Cortex of kidney (tissue), 1 donor: ENCODE measurements at places on chromosomes 1 and 21.

DNA sequence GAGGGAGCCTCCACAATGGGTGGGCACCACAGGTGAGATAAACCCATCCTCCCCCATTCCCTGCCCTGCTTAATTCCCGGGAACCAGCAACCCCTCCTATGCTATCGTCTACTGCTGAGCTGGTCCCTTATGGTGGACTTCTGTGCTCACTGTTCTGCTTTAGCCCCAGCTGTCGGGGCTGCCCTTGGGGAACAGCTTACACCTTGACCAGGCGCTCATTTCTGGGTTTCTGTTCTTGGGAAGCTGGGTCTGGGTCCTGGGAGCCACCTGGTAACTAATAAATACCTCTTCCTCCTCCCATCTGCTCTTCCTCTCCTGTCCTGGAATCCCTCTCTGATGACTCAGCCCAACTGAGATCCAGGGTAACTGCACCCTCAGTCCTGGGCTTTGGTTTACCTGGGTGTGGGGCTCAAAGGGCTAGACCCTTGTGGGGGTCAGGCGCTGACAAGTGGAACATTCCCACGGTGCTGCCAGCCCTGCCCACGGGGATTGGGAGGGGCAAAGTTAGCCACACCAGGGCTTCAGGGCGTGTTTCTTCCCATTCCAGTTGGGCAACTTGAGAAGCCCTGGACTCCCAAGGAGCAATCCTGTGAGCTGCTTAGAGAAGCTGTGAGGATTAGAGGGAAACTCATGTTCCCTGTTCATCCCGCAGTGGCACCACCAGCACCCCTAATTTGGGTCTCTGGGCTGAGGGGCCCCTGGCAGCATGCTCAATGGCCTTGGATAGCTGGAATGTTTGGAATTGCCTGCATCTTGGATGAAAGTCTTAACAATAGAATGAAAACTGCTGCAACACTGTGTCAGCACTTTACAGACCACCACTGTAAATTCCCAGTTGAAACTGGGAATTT, 1.6 kb downstream of the PCAT6 start:
- DNase-seq: no peak

- no peak for DNase-seq
Observed at GRCh38 chr1:211013346-211014240, 120.4 kb downstream of the KCNH1 start.

DNA sequence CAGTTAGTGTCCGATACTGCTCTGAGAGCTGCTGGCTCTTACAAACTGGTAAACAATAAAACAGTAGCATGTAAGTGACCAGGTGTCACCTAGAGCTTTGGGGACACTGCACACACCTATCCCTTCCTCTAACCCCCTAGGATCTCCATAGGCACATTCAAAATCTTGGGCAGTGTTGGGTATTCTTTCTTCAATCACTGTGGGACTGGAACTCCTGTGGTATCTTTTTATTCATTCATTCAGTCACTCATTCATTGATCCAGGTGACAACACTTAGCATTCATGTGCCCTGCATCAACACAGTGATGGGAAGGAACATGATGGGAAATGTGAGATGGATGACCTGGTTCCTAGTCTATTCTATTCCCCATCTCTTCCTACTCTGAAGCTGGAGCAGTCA, 73.9 kb downstream of the HHAT start:
- DNase-seq: no peak

DNA sequence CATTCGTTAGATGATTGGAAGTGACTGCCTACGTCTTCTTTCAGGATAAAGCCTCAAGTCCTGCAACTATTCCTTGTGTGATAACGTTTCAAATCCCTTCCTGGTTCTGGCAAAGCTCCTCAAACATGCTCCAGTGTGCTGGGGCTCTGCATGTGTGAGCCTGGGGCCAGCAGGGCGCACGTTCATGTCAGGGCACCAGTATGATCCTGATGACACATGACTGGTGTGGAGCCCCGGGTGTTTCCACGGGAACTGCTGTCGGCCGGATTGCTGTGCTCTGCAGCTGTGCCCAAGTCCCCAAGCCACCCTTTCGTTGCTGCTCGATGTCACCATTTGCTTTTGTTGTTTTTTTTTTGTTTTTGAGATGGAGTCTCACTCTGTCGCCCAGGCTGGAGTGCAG, 21.3 kb downstream of the KRTAP10-1 start:
- no peak for DNase-seq

GRCh38 chr1:154767315-154768240, 102.5 kb downstream of the KCNN3 start:
- DNase-seq: no peak

DNA sequence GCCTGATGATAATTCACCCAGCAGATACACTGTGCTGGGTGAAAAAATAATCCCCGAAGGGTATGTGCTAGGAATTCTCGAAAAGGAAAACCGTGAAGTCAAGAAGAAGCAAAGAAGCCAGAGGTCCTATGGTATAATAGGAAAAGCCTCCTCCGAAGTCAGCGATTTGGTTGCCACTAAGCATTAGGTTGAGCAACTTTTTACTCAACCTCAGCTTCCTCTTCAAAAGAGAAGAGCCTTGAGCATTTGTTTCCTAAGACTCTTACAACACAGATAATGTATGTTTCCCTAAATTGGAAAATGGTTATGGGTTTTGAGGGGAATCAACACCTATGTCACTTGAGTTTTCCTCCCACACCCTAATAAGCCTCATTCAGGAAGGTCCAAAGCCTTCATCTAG, 21.3 kb upstream of the MNDA start:
- DNase-seq: no peak

- no peak for DNase-seq
Observed at GRCh38 chr1:154877370-154877974, 7.4 kb upstream of the KCNN3 start.

DNA sequence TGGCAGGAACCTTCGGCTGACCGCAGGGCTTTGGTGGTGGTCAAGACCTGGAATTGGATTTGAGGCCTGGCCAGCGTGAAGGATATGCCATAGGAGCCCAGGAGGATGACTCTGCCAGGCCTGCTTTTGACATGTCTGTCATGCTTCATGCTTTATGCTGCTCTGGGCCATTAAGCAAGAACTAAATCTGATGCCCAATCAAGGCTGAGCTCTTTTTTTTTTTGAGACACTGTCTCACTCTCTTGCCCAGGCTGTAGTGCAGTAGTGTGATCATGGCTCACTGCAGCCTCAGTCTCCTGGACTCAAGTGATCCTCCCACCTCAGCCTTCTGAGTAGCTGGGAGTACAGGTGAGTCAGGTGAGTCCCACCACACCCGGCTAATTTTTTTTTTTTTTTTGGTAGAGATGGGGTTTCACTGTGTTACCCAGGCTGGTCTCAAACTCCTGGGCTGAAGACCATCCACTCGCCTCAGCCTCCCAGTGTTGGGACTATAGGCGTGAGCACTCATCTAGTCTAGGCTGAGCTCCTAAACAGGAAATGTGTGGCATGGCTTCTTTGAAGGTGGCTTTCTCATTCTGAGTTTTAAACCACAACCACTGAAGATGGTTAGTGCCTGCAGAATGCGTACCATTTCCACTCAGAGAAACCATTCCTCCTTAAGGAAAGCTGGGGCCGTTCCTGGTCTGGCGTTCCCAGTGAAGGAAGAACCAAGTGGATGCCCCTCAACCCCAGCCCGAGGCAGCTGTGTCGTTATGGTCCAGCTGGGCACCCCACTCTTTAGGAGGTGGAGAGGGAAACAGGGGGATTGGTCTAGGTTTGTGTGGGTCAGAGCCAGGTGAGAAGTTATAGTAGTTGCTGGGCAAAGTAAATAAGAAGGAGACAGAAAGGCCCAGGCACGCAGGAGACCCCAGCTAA, 34.2 kb upstream of the ATP5PO start:
- DNase-seq: no peak

GRCh38 chr1:207925210-207925609, 14.3 kb upstream of the CD34 start:
- DNase-seq: no peak

DNA sequence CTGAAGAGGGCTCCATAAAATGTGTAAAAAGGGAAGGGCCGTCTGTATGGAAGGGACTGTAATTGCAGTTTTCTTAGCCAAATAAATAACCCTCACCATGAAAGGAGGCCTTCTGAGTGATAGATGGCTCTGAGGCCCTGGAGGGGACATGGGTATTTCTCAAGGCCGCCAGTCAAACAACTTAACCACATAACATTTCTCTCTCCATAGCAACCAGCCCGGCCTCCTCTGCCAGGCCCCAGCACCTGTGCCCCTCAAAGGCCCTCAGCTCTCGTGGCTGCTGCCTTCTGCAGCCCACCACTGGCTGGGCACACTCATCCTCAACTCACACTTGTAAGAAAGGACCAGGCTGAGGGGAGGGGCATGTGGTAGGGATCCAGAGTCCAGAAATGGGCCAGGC, 57.0 kb upstream of the GJB5 start:
- DNase-seq: no peak

DNA sequence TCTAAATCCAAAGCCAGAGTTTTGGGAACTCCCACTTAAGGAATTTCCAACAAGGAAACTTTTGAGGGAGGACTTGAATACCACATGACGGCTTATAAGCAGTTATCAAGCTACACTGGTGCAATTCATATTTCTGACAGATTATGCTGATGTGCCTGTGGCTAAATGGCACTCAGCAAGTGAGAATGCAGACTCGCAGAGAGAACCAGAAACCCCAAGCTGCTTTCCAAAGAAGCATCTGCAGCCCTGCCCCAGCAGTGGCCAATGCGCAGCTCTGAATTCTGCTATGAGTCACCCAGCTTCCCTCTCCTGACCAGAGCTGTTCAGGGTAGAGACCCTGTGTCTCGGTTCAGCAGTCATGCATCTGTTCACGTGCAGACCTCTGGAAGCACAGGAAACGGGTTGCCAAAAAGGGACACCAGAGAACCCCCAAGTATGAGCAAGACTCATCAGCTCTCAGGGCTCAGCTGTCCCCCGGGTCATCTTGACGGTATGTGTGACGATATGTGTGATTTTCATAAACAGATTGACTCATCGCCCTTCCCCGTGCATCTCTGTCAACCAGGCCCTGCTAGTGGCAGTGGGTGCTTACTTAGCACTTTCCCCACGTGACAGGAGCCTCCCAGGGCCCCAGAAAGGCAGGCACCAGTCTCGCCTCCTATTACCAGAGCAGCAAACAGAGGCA, 76.3 kb downstream of the ITPKB start:
- no peak for DNase-seq

GRCh38 chr1:244171241-244171985, 120.3 kb downstream of the ZBTB18 start:
- DNase-seq: no peak

DNA sequence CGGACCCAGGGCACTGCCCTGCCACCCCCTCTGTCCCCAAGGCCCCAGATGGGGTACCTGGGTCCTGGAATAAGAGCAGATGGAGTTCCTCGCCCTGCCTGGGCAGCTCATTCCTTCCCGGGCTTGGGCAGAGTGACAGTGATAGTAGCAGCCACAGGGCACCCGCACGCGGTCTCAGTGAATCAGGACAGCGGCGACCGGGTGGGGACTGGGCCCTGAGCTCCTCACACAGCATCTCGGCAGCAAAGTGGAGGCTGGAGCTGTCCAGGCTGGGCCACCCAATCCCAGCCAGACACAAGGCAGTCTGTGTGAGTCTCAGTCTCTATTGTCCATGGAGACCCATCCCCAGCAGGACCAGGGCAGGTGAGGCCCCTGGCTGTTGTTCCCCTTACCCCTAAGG, 37.4 kb upstream of the CCDC27 start:
- DNase-seq: no peak

GRCh38 chr21:41337515-41337914, 20.9 kb downstream of the FAM3B start:
- no peak for DNase-seq

- DNase-seq: no peak
Observed at GRCh38 chr1:209646558-209646957, 5.7 kb downstream of the LAMB3 start.

- DNase-seq: no peak
Observed at GRCh38 chr1:33008051-33008914, 28.4 kb downstream of the AK2 start.

GRCh38 chr1:147754661-147755060, 5.7 kb downstream of the GJA5 start:
- no peak for DNase-seq

- DNase-seq: no peak
Observed at GRCh38 chr1:116572099-116572498, 1.3 kb upstream of the CD58 start.

GRCh38 chr1:19081218-19081893, 124.9 kb upstream of the IFFO2 start:
- no peak for DNase-seq

- no peak for DNase-seq
Observed at GRCh38 chr1:169943963-169944526, 50.3 kb upstream of the SCYL3 start.

DNA sequence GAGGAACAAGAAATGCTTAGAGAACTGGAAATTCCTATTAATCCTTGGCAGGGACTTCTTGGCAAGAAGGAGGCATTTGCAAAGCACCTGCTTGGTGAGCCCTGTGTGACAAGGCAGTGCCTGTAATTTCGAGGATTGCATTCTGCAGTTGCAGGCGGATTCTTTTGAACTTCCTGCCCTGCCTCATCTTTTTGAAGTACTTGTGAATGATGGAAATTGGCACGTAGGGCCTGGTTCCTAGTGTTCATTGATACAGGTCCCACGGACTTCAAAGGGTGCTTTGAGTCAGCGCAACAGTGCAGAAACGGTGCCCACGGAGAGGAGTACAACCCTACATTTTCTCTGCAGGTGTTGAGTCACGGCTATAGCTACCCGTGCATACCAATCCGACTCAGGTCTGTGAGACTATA, 6.4 kb downstream of the HUNK start:
- DNase-seq: no peak

DNA sequence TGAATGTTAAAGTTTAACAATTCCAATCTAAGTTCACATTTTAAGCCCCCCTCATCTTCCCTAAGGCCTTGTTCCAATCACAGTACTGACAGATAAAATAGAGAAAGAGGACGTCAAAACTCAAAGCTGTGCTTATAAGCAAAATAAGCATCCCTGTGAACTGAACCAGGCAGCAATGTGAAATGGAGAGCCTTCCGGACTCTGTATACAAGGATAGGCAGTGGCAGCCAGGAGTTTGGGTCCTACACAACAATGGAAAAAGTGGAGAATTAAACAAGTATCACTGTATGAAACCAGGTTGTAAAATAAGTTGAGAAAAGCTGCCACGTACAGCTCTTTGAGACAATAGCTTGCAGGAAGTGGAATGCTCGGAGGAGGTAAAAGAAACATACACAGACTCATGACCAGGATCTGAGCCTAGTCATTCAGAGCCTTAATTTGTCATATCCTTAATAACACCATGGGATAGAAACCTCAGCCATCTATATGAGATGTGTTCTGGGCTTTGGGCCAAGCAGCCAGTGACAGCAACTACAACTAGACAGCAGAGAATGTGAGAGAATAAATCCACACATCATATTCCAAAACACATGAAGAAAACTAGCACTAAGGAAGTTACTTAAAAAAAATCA, 55.2 kb upstream of the PALMD start:
- no peak for DNase-seq
